Vagina (tissue), 2 donors: ENCODE measurements at places on chromosomes 4 and X.

GRCh38 chr4:13527981-13528820, 16.1 kb downstream of the NKX3-2 start:
- H3K27me3 ChIP-seq: peaks cover 26% of the 10 kb centered on the region
- no peak overlapping the region for H3K4me3 ChIP-seq

- no peaks in the 10 kb centered on the region for H3K27me3 ChIP-seq
- no peak overlapping the region for H3K27ac ChIP-seq
- H3K36me3 ChIP-seq: no peaks in the 10 kb centered on the region
These were observed 132.2 kb upstream of the NDP start for GRCh38 chrX:44105228-44105913.

- no peaks in the 10 kb centered on the region for H3K36me3 ChIP-seq
- H3K4me3 ChIP-seq: no peak overlapping the region
These were observed 333.0 kb downstream of the ADGRL3 start for GRCh38 chr4:61533140-61533539.

DNA sequence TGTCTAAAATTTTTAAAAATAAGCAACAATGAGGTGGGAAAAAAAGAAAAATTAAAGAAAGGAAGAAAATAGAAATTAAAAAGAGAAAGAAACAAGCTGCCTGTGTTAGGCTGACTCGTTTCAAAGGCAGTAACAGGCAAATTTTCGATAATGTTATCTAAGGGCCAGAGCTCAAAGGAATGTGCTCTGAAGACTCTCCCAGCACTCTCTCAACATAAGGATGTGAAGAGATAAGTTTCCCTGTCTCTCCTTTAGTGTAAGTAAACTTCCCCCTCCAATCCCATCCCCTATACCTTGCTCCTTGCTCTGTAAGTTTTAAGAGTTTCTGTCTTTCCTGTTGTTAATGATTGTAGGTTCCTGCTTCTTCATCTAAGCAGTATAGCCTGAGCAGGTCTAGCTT, 172.8 kb downstream of the TEX13C start:
- H3K4me3 ChIP-seq: no peak overlapping the region
- H3K27ac ChIP-seq: no peak overlapping the region
- no peaks in the 10 kb centered on the region for H3K4me1 ChIP-seq
- no peak for DNase-seq

DNA sequence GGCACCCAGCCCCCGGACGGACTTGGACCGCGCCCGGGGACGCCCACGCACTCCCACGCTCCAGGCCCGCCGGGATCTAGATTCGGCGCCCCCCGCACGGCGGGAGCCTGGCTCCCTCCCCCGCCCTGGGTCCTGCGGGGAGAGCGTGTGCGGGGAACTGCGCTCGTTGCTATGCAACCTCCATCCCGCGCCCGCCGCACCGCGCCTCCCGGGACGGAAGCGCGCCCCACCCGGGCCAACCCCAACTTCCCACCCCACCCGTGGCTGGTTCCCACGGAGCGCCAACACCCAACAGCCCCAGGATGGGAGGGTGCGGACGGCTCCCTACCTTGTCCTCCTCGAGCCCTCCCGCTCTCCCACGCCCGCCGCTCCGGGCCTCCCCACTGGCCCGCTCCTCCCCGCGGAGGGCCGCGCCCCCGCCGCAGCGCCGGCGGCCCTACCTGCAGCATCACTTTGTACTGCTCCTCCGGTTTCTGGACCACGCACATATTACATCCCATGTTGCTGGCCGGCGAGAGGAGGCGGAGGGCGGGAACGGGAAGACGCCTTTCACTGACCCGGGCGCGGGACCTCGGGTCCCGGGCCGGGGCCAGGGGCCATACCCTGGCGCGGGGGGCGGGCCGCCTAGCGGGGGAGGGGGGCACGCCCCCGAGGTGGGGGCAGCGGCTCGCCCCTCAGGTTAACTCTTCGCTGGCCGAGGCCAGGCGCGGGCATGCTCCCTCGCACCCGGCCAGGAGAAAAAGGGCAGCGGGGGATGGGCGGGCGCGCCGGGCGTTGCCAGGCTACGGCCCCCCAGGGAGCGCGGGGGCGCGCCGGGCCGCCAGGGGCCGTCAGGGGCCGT, at the start of gene PDZD4:
Gene PDZD4 (minus strand): TSS at position 746 of the 841 bp plus-strand sequence. CDS start 246 bp downstream, at position 500.
- no peaks in the 10 kb centered on the region for H3K36me3 ChIP-seq
- no peaks in the 10 kb centered on the region for H3K27me3 ChIP-seq
- peaks cover 14% of the 10 kb centered on the region for H3K4me1 ChIP-seq
- H3K27ac ChIP-seq: no peak within 1 kb of the TSS
- no peak for DNase-seq
- H3K4me3 ChIP-seq: peak within 1 kb of the TSS; percentile 42

- no peak overlapping the region for H3K4me3 ChIP-seq
- no peaks in the 10 kb centered on the region for H3K36me3 ChIP-seq
- H3K27me3 ChIP-seq: no peaks in the 10 kb centered on the region
- no peak overlapping the region for H3K27ac ChIP-seq
- peak; percentile 88 for DNase-seq
These were observed 21.4 kb upstream of the PPP2R2C start for GRCh38 chr4:6493658-6494304.

DNA sequence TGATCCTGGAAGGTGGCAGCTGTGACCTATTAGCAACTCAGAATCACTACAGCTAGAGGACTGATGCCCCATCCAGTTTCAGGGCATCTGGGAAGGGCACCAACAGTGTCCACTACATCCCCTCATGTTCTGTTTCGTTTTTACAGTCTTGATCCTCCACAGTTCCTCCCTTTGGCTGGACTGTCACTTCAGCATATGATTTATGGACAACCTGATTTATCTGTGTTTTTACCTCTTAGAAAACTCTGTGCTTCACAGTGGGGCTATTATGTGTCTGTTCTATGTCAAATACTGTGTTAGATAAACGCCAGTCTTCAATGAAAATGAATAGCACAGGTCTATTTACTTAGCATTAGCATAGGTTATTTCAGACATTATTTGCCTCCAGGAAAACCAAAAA, 63.1 kb upstream of the GRPR start:
- no peak overlapping the region for H3K4me3 ChIP-seq
- H3K4me1 ChIP-seq: no peaks in the 10 kb centered on the region
- no peaks in the 10 kb centered on the region for H3K36me3 ChIP-seq

DNA sequence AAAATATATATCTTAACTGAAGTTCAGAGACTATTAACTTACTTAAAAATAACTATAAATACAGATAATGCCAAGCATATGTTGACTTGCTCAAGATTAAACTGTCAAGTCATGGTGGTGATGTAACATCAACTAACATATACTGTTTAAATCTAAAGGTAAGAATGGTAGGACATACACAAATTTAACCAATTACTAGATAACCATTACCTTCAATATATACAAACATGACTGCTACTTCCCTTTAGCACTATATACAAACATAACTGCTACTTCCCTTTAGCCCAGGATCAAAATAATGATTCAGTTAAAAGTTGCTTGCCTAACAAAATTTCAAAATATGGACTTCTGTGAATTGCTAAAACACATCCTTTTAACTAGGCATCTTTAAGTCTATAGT, 14.9 kb downstream of the HNRNPD start:
- H3K4me3 ChIP-seq: no peak overlapping the region
- no peaks in the 10 kb centered on the region for H3K36me3 ChIP-seq
- DNase-seq: no peak
- peaks cover 75% of the 10 kb centered on the region for H3K4me1 ChIP-seq
- H3K27me3 ChIP-seq: no peaks in the 10 kb centered on the region

DNA sequence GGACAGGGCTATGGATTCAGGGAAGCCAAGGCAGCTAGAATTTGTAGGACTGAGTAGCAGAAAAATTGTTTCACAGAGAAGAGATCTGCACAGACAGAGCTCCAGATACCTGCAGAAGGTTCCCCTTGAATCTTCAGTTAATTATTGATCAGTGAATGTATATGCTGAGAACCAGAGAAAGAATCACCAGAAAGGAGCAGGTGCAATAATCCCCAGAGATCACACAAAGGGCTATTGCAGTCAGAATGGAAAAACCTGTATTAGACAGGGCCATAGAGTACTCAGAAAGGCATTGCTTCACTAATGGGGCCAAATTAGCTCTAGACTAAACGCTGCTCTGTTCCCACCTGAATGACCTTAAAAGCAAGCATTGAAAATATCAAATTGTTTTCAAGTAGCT, 35.5 kb upstream of the SMAD1 start:
- H3K27me3 ChIP-seq: no peaks in the 10 kb centered on the region
- DNase-seq: no peak

DNA sequence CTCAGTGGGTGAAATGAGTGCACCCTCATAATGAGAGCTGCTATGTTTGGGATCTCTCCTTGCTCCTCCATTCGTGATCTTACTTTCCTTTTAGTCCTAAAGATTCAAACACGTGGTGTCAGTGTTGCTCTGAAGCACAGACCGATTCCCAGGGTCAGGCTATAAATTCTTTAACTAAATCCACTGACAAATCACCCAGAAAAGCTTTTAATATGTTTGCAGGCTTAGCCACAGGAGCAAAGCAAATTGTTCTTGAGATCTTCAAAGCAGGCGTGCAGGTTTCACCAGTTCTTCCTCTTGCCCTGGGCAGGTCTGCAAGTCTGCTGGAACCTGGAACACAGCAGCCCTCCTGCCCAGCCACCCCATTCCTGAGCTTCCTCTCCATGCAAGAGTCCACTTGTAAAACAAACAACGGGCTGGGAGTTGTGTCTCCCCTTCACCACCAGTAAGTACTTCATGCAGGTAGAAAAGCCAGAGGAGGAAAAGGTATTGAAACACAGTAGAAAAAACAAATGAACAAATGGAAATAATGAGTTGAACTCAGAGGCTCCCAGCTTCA, 70.1 kb upstream of the ENPP6 start:
- peaks cover 21% of the 10 kb centered on the region for H3K4me1 ChIP-seq
- no peak overlapping the region for H3K4me3 ChIP-seq
- peak; percentile 87 for DNase-seq
- H3K36me3 ChIP-seq: no peaks in the 10 kb centered on the region

DNA sequence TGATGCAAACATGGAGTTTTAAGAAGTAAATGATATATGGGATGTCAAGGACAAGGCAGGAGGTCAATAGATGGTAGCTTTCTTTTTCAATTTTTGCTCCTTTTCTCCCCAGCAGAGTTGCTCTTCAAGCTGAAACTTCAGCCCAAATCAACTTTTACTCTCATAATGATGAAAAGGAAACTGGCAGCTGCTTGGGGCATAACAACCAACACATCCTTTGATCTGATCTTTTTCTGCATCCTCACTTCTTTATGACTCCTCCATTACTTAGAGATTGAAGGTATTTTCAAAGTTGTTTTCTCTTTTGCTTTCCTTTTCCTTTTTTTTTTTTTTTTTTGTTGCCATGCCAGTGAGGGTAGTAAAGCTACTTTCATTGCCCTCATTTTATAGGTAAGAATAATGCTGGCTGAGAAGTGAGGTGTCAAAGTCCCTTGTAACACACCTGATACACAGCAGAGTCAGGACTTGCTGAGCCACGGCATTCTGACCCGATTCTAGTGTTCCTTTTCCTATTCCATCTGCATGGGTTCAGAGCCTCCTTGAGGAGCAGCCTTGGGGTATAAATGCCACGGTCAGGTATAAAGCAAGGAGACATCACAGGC, 26.9 kb downstream of the SLC2A9 start:
- DNase-seq: no peak
- no peaks in the 10 kb centered on the region for H3K4me1 ChIP-seq
- H3K4me3 ChIP-seq: no peak overlapping the region

DNA sequence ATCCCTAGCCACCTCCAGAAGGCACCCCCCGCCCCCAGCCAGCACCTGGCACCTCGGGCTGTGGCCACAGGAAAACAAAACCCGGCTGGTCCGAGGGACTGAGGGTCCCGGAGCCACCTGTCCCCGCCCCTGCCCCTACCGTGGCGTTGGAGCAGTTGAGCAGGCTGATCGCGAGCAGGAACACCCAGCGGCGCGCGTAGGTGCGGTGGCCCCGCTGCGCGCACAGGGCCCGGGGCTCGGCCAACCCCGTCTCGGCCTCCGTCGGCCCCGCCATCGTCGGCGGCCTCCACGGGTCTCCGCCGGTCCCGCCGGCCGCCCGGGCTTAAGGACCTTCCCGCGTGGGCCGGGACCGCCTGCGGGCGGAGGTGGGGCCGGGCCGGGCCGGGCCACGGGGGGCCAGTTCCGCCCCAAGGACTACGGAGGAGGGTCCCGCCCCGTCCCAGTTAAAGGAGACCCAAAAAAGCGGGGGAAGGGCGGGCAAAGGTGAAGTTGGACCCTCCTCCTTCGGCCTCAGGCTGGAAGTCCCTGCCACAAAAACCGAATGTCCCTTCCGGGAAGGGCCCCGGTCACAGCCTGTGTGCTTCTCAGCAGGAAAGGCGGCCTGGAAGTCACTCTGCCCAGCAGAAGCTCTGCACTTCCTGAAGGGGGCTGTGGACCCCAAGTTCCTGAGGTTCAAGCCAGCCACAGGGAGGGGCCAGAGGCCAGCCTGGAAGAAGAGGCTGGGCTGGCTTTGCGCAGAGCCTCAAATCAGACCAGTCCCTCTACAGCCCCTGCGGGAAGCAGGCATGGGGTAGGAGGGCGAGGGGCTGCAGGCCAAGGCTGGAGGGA, at the start of gene SLC49A3:
Gene SLC49A3 (minus strand): TSS at position 298 of the 828 bp plus-strand sequence. CDS start 24 bp downstream, at position 274.
- peaks cover 35% of the 10 kb centered on the region for H3K4me1 ChIP-seq
- H3K36me3 ChIP-seq: no peaks in the 10 kb centered on the region
- no peaks in the 10 kb centered on the region for H3K27me3 ChIP-seq
- peak within 1 kb of the TSS; percentile 51 for H3K4me3 ChIP-seq

- no peaks in the 10 kb centered on the region for H3K36me3 ChIP-seq
- H3K27ac ChIP-seq: no peak overlapping the region
- H3K27me3 ChIP-seq: no peaks in the 10 kb centered on the region
- H3K4me1 ChIP-seq: no peaks in the 10 kb centered on the region
These were observed 74.7 kb downstream of the CEP44 start for GRCh38 chr4:174358410-174358809.

DNA sequence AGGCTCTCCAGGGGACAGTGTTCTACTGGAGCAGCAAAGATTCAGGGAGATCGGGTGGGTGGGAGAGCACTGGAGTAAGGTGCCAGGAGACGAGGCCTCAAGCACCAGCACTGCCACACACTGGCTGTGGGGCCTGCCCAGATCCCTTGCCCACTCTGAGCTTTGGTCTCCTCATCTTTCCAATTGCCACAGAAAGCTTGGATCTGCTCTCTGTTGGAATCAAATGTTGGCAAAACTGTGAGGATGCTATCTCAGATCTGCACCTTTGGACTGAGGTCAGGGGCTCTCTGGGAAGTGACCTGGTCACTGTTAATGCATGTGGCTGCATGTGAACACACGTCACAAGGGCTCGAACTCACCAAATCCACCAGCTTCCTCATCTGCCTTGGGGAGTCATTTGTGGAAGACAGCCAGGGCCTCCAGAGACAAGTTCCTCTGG, 1.3 kb downstream of the RIPPLY1 start:
- H3K27me3 ChIP-seq: no peaks in the 10 kb centered on the region
- DNase-seq: peak; percentile 72
- H3K27ac ChIP-seq: no peak overlapping the region
- H3K4me3 ChIP-seq: no peak overlapping the region
- no peaks in the 10 kb centered on the region for H3K4me1 ChIP-seq
